ENCODE measurements at places on chromosomes 2 and 18.

DNA sequence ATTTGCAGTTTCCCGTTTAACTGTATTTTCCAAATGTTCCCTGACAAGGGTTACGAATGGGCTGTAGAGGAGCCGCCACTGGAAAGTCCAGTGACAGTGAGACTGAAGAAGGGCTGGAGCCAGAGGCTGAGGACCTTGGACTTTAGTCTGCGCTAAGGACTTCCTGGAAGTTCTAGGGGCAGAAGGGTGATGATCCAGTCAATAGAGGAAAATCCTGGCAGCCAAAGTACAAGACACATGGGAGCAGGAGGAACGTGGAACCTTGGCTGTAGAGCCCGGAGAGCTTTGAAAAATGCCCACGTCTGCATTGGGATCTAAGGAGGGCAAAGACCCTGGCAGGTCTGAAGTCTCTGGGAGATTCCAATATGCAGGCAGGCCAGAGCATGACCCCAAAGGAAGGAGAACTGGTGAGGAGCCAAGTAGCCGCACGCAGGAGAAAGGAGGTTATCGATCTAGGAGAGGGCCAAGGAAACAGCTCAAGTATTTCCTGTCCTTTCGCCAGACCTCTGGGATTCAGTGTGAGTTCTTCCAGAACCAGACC lies 28.5 kb downstream of the MBP start:
- no peak for DNase-seq

DNA sequence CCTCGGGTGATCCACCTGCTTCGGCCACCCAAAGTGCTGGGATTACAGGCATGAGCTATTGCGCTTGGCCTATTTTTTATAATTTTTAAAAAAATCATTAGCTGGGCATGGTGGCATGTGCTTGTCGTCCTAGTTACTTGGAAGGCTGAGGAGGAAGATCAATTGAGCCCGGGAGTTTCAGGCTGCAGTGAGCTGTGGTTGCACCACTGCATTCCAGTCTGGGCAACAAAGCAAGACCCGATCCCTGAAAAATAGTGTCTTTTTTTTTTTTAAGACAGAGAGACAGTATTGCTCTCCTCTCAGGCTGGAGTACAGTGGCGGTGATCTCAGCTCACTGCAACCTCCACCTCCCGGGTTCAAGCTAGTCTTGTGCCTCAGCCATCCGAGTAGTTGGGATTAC lies 4.8 kb downstream of the SSB start:
- no peak for DNase-seq

DNA sequence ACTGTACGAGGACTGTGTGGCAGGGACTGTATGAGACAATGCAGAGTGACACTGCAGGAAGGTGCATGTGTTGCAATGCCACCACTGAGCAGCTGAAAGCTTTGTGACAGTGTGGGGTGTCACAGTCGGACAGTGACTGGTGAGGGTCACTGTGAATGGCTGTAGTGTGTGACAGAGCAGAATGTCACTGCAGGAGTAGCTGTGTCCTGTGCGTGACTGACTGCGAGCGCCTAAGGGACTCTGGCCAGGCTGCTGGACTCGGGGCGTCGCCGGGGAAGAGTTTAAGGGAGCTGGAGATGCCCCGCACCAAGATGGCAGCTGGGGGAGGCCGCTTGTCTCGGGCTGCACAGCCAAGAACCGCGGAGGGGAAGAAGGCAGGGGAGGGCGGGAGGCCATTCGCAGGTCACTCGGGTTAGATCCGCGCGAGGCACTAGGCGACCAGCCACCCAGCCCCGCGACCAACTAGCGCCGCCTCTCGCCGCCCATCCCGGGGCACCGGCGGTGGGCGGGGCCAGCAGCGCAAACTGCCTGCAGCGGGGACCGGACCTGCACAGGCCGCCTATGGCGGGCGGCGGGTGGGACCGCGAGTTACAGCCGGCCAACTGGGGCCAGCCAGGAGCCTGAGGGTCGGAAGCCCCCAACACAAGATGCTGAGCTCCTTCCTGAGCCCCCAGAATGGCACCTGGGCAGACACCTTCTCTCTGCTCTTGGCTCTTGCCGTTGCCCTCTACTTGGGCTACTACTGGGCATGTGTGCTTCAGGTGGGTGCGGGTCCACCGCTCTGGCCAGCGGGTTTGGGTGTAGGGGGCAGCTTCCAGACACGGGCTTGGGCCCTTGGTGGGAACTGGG lies at the start of gene ABHD1:
Gene ABHD1 (plus strand): TSS at position 514 of the 849 bp plus-strand sequence. CDS start 134 bp downstream, at position 648.
- no peak for DNase-seq

DNA sequence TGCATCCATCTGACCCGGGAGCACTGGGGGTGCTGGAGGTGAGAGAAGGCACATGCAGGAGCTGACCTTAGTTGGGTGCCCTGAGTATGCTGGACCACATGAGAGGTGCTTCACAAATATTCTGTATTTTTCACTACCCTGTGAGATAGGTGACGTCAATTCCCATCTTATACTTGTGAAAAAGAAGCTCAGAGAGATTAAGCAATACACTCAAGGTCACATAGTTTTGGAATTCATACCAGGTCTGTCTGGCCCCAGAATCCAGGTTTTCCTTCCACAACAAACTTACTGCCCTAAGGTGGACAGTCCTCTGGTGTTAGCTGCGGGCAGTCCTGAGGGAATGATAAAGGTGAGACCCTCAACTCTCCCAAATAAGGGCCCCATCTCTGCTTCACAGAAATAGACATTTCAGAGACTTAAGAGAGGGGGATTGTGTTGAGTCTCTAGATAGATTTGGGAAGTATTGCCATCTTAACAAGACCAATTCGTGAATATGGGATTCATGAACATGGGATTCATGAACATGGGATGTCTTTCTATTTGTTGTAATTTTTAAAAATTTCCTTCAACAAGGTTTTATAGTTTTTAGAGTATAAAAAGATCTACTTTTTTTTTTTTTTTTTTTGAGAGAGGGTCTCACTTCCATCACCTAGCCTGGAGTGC lies 64.0 kb upstream of the SMAD7 start:
- no peak for DNase-seq

GRCh38 chr2:176461098-176461808 lies 192.0 kb downstream of the MTX2 start:
- no peak for DNase-seq

GRCh38 chr2:161078211-161078539 lies 82.1 kb upstream of the TANK start:
- no peak for DNase-seq

GRCh38 chr18:36769611-36770314 lies 59.0 kb downstream of the TPGS2 start:
- no peak for DNase-seq

- no peak for DNase-seq
Observed at GRCh38 chr2:63444565-63445288, 143.6 kb downstream of the WDPCP start.

- no peak for DNase-seq
Observed at GRCh38 chr2:237833546-237833945, 25.9 kb upstream of the RAMP1 start.

Data from stimulated activated CD4-positive, alpha-beta T cell treated with anti-CD3 and anti-CD28 coated beads, Interleukin-1b, Interleukin-23, amount 100 ng/mL, for 1 hour (primary cell).